NCI-H1694 (cell line): ENCODE measurements at places on chromosomes 2 and 18.
A peak's percentile ranks its signal among the peaks of the same experiment; 100 is the strongest.

DNA sequence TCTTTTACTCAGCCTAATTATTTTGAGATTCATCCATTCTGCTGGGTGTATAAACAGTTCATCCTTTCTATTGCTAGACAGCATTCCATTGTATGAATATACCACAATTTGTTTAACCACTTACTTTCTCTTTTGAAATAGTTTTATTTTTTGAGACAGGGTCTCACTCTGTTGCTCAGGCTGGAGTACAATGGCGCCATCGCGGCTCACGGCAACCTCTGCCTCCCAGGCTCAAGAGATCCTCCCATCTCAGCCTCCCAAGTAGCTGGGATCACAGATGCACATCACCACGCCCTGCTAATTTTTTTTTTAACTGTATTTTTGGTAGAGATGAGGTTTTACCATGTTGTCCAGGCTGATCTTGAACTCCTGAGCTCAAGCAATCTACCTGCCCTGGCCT lies 54.5 kb downstream of the USP37 start:
- DNase-seq = no peak

DNA sequence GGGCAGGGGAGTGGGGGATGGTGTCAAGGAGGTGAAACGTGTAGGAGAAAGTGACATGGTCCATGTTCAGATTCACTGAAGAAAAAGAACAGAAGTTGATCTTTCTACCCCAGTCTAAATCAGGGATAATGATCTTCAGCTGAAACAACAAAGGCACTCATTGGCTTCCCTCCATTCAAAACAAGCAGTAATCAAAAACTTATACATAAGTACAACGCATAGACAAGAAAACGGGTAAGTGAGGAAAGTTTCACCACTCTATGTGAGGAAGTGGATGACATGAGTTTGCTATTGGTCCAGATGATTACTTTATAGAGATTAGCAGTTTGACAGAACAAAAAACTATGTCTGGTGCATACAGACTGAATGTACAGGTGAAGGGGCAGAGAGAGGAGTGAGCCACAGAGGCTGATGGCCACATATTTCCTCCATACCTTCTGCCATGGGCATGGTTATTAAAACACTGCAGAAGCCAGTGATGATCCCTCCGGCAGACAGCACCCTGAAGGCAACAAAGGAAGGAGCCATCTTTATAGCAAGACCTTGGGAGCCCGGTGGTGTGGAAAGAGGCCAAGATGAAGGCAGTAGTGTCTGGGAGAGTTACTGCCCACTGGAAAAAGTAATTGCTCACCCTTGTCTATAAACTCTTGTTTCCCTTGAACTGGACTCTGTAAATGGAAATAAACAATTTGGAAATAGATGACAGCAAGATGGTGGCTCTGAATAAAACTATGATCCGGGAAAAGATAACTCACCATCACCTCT lies 57.7 kb downstream of the SLC25A12 start:
- no peak for DNase-seq

DNA sequence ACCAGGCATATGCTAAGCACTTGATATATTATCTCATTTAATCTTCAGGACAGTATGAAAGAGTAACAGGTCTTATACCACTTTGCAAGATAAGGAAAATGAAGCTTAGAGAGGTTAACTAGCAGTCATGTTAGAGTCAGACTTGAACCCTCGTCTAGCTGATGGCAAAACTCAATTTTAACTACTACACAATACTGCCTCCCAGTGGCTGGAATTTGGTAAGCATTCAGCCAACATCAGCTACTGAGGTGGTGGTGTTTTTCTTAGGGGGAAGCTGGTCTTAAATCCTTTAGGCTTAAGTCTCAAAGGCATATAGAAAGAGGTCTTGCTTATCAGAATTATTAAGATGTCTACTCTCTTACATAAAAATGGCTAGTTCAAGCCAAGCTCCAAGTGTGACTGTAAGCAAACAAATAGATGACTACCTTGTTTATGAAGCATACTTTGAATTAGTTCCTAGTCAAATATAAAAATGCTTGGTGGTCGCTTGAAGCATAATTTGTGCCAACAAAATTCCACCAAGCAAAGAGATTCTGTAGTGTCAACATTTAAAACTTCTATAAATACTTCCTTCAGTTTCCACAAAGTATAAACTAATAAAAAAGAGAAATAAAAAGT lies 325.4 kb upstream of the FIGN start:
- peak; percentile 59 for DNase-seq

DNA sequence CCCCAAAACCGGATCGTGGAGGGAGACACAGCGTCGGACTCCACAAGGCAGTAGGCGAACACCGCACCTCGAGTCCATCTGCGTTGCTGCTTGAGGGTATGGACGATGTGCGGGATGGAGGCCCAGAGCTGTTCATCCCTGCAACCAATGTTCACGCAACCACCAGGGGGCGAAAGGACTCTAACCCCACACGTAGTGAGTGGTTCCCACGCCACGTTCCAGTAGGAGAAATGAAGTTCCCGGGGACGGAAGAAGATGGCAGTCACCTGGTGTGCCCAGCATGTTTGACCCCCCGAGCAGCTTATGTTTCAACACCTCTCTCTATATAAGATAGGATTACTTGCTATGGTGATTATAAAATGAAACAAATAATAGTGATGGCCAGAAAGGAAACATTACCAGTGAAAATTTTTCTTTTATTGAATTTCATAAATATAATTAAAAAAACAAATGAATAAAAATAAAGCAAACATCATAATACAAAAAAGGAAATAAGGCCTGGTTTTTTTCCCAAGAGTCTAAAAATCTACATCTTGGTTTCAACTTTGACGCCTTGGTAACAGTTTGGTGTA lies 184.3 kb downstream of the SH3BP4 start:
- peak; percentile 57 for DNase-seq

DNA sequence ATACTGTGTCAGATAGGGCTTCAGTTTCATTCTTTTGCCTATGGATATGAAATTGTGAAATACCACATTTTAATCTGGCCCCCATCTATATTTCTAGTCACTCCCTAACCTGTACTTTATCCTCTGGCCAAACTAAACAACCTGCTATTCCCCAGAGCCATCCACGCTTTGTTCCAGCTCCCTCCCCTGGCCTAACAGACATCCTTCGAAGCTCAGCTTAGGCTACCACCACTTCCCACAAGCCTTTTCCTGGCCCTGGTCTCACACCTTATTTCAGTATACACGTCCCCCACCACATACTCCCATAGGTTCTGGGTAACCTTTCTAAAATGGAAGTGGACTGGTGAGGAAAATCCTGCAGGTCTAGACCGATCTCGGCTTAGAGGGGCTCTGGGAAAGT lies 55.4 kb downstream of the MAP4K3 start:
- DNase-seq = no peak

- DNase-seq = no peak
Measured at GRCh38 chr2:223414646-223415045, 187.5 kb downstream of the SCG2 start.

- peak; percentile 52 for DNase-seq
Measured at GRCh38 chr2:134558208-134558830, 160.5 kb downstream of the TMEM163 start.

DNA sequence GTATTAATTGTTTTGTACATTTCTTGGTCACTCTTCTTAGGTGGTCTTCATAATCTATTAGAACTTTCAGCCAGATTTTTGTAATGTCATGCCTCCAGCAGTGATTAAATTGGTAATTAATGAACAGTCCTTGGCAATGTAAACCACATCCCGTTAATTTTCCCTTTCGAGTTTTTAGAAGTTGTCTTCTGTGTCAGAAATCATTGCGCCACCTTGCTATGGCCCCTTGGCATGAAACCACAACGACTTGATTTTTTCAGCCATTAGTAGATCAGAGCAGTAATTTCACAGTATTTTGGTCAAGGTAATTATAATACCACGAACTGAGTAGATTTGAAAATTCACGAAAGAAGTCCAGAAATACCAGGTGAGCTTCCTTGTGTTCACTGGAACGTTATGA lies 86.0 kb upstream of the OTX1 start:
- no peak for DNase-seq

GRCh38 chr2:157692768-157693167 lies 64.1 kb upstream of the ACVR1C start:
- DNase-seq = no peak

DNA sequence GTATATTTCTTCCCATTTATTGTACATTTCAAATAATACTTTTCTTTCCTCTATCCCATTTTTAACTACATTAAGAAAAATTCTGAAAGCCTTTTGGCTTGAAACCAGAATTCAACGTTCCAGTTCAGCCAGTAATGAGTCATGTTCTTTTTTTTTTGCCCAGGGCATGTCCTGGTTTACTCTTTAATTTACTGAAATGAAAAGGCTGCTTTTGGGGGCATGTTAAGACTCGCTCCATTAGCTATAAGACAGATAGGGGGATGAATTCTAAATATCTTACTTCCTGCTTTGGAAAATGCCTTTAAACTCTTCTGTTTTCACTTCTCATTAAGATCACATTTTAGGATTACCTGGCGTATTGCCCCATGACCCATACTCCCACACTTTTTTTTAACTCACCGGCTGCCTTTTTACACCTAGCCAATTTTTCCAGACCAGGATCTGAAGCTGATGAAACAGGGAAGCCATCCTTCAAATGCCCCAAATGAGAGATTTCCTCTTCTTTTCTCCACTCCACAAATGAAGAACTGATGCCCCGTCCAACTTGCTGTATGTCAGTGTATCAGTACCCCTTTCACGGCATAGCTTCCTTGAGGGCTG lies 585 bp downstream of the ABCA12 start:
- no peak for DNase-seq

DNA sequence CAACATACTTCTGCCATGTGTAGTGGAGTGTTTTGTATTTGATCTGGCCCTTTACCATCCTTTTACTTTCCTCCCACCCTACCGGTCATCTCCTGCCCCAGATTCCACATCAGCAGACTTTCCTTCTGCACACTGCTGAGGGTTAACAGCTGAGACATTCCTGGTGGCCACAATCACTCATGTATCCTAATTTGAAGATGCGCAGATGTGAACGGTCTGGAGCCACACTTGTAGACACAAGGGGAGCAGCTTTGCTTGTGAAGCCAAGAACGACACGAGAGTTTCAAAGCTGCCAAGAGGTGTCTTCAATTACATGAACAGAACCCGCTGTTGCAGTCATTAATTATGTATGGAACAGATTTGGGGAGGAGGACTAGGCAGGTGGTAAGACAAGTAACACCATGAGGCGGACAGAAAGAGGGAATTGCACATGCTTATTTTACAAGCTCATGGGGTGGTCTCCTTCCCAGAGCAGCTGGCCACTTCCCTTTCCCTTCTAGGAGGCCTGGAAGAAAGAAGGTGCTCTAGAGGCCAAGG lies 260.7 kb upstream of the KLHL29 start:
- no peak for DNase-seq

DNA sequence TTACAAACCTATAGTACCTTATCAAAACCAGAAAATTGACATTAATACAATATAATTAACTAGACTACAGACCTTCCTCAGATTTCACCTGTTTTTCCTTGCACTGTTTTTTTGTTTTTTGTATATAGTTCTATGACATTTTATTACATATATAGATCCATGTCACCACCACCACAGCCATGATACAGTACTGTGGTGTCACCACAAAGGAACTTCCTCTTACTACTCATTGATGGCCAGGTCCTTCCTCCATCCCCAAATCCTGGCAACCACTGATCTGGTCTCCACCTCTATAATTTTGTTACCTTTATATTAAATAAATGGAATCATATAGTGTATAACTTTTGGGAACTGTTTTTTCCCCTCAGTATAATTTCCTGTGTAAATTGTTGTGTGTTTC lies 19.4 kb upstream of the ATP6V1B1 start:
- DNase-seq = no peak

- DNase-seq = no peak
Measured at GRCh38 chr18:68489013-68489792, 225.7 kb downstream of the TMX3 start.

- no peak for DNase-seq
Measured at GRCh38 chr2:120914839-120915521, 179.3 kb downstream of the GLI2 start.

GRCh38 chr2:96895746-96896651 lies 26.1 kb upstream of the SEMA4C start:
- DNase-seq = peak; percentile 65

GRCh38 chr18:21853016-21853415 lies 112.4 kb downstream of the MIB1 start:
- no peak for DNase-seq

DNA sequence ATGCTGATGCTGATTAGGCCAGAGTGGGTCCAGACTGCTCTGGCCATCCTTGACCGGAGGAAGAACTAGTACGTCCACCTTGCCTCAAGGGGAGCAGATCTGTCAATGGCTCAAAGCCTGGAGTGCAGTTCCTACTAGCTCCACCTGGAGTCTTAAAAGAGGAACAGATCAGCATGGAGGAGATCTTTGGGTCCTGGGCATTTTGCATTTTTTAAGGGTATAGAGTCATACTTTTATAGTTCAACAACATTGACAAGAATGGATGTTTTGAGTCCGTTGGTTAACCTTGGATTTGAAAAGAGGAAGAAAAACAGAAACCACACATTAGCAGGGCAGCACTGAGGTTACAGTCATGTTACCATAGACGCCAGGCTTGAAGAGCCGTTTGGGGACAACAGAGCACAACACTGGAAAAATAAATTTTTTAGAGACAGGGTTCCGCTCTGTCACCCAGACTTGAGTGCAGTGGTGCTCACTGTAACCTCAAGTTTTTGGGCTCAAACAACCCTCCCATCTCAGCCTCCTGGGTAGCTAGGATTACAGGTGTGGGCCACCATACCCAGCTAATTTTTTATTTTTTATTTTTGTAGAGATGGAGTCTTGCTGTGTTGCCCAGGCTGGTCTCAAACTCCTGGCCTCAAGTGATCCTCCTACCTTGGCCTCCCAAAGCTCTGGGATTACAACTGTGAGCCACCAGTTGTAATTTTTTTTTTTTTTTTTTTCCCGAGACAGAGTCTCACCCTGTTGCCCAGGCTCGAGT lies 78.5 kb downstream of the PRKCE start:
- DNase-seq = no peak

- DNase-seq = no peak
Measured at GRCh38 chr2:239674101-239674980, 273.5 kb upstream of the HDAC4 start.

GRCh38 chr18:79200546-79201268 lies 131.5 kb downstream of the ATP9B start:
- DNase-seq = no peak

GRCh38 chr2:195318440-195319111 lies 338.4 kb upstream of the SLC39A10 start:
- peak; percentile 66 for DNase-seq
